ENCODE measurements at places on chromosomes 3 and 15.

DNA sequence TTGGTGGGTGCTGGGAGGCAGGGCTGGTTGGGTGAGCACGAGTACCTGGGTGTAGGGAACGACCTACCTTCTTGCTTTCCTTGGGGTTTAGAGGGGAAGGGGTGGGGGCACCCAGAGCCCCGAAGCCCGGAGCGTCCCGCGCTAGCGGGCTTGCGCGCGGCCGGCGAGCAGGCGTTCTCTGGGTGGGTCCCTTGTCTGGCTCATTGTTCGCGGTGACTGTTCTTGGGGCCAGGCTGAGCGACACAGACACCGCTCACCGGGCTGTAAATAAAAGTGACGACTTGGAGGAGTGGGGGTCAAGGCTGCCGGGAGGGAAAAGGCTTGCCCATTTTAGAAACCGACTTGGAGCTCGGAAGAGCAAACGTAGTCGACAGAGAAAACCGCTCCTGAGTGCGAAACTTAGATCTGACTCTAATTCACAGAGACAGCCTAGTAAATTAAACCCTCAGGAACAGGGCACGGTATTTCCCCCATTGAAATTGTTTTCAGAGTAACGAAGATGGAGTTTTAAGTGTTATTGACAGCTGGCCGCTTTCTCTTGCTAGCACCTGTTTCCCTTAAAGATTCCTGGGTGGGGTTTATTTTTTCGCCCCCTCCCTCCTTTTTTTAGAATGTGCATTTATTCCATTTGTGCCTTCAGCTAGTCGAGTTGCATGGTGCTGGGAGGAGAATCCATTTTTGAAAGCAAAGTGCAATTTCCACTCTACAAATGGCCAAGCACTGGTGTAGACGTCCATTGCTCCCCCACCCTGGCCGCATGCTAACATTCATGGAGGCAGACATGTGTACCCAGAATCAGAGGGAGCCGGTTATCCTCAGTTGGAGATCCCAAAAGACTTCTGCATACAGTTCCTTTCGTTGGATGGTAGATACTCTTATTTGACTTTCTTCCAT, 532.1 kb upstream of the SEMA6D start:
- no peaks in the 10 kb centered on the region for H3K36me3 ChIP-seq
- H3K27me3 ChIP-seq = peaks cover 22% of the 10 kb centered on the region
- no peak overlapping the region for H3K4me3 ChIP-seq
- no peak for DNase-seq

DNA sequence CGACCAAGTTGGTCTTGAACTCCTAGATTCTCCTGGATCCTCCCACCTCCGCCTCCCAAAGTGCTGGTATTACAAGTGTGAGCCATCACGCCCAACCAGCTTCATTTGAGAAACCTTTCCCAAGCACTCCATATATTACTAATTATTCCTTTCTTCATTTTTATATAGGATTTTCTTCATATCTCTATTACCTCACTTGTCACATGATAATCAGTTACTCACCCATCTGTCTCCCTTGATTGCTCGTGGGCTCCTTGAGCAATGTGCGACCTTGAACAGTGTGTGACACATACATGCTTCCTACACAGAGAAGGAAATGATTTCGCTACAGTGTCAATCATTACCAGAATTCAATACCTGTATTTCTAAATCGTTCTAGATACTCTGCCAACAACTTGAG, 110.7 kb upstream of the C2CD4B start:
- no peak for DNase-seq
- H3K36me3 ChIP-seq = no peaks in the 10 kb centered on the region
- no peak overlapping the region for H3K4me3 ChIP-seq
- H3K4me1 ChIP-seq = no peaks in the 10 kb centered on the region
- no peak overlapping the region for H3K27ac ChIP-seq

GRCh38 chr15:74961616-74962015, 5.0 kb upstream of the RPP25 start:
- H3K27ac ChIP-seq = no peak overlapping the region
- DNase-seq = no peak
- peaks cover 27% of the 10 kb centered on the region for H3K4me1 ChIP-seq
- peaks cover 37% of the 10 kb centered on the region for H3K27me3 ChIP-seq

- DNase-seq = no peak
- H3K36me3 ChIP-seq = no peaks in the 10 kb centered on the region
- H3K4me1 ChIP-seq = no peaks in the 10 kb centered on the region
- H3K27me3 ChIP-seq = no peaks in the 10 kb centered on the region
Observed at GRCh38 chr3:55190331-55190730, 262.5 kb upstream of the LRTM1 start.

Data from CD4-positive, alpha-beta T cell (primary cell).